ENCODE measurements at places on chromosomes 2 and 18.
A peak's percentile ranks its signal among the peaks of the same experiment; 100 is the strongest.

DNA sequence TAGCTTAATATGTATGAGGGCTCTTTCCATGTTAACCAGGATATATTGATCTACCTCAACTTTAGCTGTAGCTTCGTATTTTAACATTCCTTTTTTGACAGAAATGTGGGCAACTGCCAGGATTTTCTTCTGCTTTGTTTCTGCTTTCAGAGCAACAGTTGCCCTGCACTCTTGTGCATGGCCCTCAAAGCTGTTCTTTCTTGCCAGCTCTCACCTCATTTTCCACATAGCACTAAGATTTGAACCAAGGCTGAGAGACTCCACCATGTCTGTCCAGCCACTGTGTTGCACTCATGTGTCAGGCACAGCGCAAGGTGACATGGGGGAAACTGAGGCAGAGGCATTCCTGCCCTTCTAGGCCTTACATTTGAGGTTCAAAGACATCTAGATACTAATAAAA, 422.8 kb upstream of the RAB12 start:
- DNase-seq: no peak

DNA sequence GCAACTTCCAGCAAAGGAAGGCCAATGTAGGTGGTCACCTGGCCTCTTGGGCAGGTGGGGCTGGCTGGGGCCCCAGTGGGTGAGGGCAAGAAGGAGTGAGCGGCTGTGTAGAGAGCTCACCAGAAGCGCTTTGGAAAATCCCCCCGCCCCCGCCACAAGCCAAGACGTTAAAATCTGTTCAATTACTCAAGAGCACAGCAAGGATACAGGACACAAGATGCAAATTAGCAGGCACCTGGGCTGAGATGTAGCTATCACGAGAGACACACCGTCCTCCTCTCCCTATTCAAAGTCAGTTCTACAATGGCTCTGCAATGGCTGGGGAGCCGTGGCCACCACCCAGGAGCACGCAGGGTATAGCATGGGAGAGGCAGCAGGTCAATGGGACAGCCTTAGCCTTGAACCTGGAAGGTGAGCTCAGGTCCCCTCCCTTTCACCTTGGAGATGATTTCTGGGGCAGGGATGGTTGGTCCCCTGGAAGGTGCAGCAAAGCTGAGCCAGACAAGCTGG, 38.5 kb upstream of the GPR17 start:
- no peak for DNase-seq

DNA sequence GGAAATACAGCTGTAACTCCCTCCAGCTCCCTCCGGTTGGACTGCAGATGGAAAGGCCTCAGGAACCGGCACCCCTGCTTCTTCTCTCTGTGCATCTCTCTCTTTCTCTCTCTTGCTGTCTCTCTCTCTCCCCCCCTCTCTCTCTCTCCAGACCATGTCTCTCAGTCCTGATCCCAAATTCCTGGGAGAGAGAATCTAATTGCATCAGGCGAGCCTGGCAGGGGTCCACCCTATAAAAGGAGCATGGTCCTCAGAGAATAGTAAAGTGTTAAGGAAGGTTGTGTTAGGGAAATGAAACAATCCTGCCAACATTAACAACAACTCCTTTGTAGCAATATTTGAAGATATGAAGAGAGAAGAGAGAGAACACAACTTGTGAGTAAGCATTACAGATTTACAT, 36.7 kb downstream of the VIT start:
- DNase-seq: no peak

DNA sequence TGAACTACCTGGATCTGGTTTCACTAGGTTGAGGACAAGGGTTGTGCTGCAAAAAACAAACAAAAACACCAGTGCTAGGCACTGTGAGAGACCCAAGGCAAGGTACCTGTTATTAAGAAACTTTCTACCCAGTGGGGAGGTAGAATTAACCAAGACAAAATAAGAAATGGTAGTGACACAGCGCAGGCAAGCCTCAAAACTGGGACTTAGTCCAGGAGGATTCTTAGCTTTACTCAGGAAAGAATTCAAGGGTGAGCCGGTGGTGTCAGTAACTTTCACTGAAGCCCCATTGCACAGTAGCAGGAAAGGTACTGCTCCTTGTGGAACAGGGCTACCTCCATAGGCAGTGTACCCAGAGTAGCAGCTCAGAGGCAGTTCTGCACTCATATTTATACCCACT, 131.6 kb downstream of the SCG2 start:
- DNase-seq: no peak

GRCh38 chr2:37090019-37090477, 5.7 kb downstream of the GPATCH11 start:
- DNase-seq: no peak

DNA sequence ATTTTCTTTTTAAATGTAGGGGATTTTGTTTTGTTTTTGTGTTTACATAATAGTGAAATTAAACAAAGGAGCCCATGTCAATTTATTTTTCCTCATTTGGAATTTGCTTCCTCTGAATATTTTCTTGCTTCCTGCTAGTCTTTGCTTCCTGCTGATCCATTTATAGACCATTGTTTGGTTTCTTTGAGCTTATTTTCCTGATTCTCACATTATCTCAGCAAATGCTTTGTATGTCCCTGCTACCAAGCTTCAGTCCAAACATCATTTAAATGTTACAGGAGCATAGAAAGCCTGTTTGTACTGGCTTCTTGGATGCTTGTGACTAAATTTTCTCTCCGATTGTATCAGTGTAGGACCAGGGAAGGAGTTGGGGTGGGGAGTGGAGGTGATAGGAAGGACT, 127.3 kb upstream of the IL1R2 start:
- no peak for DNase-seq

DNA sequence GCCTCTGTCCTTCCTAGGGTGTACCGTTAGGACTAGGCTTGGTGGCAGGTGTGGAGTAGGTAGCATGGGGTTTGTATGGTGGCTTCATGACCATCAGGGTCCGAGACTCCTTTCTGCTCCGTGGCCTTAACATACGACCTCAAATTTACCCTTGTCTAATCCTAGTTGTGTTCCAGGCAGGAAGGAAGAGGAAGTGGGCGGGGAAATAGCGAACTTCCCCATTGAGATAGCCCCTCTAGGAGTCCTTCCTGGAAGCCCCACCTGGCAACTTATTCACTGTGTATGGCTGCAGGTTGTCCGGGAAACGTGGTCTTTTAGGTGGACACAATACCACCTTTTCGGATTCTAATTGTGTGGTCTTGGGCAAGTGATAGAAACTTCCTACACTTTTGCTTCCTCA, 9.3 kb downstream of the CD8A start:
- DNase-seq: no peak

DNA sequence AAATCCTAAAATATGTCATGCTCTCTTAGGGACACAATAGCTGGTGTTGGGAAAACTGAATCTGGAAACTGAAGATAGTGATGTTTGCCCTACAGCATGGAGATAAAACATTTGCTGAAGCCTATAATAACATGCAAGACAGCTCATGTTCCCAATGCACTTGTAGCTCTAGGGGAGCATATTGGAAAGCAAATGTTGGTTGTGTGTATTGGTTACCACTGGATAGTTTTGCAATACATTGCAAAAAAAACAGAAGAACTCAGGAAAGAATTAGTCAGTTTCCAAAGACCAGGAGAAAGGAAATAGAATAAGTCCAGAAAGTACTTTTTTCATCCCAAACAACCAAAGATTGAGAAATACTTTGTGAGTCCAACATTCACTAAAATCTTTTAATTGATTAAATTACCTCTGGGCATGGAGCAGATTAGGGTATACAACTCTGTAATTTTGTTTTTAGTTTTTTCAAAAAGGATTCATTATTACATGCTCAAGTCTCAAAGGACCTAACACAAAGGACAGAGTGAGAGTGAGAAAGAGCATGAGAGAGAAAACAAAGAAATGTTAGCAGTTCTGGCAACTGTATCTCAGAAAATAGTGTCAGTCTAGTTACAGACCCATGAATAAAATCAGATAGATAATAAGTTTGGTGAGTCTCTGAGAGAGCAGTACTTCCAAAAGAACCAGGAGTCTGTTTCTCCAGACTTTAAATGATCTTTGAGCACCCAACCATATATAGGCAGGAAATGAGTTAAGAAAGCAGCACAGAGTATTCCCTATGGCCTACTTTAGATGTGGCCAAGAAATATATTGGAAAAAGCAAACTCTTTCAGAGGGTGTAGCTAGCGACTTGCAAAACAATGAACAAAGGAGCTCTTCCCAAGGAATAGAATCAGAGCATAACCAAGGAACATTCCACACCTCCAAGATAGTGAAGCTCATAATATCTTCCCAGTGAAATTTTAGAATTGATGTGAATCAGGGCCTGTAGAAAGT, 36.6 kb upstream of the COL3A1 start:
- DNase-seq: no peak

GRCh38 chr2:196927376-196928225, 1.1 kb upstream of the PGAP1 start:
- peak; percentile 13 for DNase-seq

DNA sequence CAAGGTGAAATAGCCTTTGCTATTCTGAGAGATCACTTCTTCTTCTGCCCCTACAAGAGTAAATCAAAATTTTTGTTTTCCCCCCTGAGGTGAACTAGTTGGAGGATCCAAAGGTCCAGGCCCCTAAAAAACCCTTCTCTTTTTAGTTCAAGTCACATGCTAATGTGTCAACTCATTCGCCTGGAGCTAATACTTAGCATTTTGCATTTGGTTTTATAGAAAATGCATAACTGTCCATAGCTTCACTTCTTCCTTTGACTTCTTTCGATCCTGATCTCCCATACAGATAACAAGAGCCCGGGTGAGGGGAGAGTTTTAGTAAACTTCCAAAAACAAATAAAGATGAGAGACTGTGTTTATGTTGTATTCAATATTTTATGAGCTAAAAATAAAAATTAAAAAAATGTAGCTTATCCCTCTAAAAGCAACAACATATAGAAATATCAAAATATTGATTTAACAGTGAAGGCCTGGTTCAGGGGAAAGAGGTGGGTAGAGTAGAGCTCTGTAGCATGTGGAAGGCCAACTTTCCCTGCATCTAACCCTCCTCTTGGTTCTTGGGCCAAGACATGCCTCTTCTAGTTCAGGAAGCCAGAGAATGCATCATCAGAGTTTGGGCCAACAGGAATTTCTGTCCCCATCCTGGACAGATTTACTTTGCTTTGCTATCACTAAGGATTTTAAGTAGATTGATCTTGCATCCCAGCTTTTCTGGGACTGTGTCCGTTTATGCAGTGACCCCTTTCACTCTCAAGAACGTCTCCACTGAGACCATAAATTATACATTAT, 333.8 kb downstream of the ALK start:
- no peak for DNase-seq

GRCh38 chr2:201661366-201661765, 18.1 kb upstream of the TMEM237 start:
- DNase-seq: no peak

GRCh38 chr2:75047189-75047991, 88.9 kb downstream of the POLE4 start:
- peak; percentile 20 for DNase-seq

DNA sequence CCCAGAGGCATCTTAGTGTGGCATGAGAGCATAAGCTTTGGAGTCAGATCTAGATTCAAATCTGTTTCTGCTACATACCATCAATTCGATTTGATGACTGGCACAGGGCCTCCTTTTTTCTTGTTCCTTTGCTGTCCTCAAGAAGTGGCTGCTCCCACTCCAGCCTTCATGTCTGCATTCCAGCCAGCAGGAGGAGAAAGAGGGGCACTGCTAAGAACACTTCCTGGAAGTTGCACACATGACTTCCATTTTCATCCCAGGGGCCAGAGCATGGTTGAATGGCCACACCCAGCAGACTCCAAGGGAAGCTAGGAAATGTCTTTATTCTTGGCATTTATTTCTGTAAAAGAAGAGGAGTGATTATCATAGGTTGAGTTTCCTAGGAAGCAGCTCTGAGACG, 50.4 kb downstream of the EML6 start:
- DNase-seq: no peak

- DNase-seq: no peak
Measured at GRCh38 chr2:202172439-202173211, 65.8 kb downstream of the SUMO1 start.

- DNase-seq: peak; percentile 44
Measured at GRCh38 chr2:102520009-102520408, 47.0 kb downstream of the SLC9A4 start.

GRCh38 chr2:147500229-147500628, 344.6 kb upstream of the ACVR2A start:
- no peak for DNase-seq

GRCh38 chr2:8962890-8963289, 40.6 kb downstream of the MBOAT2 start:
- no peak for DNase-seq

DNA sequence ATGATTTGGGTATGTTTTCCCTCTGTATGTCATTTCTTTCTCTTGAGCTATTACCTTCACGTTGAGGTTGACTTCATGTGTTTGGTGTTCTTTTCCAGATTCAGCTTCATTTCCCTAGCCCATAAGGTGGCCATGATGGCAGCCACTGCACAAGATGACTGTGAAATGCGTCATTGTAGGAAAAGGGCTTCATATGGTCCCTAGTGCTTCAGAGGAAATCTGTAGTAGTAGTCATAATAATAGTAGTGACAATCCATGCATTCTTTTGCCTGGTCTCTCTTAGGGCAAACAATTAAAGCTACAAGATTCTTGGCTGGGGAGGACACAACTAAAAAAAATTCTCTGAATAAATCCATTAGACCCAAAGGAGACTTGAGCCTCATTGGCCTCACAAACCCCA, 28.4 kb downstream of the AOX1 start:
- DNase-seq: no peak

- peak; percentile 1 for DNase-seq
Measured at GRCh38 chr2:124027182-124027581, 2.1 kb downstream of the CNTNAP5 start.

DNA sequence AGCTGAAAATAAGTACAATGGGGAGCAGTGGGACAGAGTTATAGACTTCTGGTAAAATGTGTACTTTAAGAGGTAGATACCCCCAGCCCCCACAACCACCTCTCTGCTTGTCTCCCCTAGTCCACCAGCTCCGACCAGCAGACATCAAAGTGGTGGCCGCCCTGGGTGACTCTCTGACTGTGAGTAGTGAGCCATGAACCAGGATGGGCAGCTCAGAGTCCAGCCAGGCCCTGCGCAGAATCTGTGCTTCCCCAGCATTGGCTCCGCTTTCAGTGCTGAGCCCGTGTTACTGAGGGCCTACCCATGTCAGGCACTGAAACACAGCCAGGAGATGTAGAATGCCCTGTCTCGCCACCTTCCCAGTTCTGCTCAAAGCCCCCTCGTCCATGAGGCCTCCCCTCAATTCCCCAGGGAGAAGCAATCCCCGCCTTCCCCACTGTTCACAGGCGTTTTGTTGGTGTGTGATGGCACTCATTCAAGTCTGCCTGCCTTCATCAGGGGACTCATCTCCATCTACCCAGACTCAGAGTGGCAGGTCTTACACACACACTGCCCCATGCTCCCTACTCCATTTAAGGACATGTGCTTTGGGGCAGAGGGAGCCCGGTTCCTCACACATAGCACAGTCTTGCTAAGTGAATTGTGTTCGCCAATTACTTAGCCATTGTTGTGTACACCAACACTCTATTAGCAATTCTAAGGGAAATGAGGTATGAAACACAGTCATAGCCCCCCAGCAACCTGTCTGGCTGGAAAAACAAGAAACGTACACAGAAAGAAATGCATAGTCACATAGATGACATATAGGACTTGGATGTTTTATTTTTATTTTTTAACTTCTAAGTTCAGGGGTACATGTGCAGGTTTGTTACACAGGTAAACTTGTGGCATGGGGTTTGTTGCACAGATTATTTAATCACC, 122.6 kb downstream of the PLB1 start:
- DNase-seq: no peak

GRCh38 chr2:18413676-18414396, 146.6 kb downstream of the RDH14 start:
- peak; percentile 73 for DNase-seq

Data from SW 1271 (cell line).